ENCODE measurements at places on chromosomes 5 and 9.

DNA sequence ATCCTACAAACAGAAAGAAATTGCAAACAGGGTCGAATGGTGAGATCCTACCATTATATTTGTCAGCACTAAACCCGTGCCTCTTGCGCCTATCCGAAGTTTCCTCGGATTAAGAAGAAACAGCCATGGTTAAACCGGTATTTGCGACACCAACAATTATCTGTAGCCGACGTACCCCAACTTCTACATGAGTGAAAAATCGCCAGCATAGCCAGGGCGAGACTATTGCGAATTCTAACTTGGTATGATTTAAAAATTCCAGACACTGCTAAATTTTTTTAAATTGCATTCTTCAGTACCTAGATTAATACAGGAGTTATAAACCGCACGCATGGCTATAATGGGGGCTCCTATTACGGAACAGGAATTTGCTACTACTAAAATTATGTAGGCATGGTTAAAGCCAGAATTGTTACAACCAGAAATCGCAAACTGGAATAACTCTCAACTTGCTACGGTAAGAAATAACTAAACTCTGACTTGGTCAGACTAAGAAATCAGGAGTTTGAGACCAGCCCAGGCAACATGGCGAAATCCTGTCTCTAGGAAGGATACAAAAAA lies 25.3 kb upstream of the ANXA2R start:
- no peak for DNase-seq

- no peak for DNase-seq
Measured at GRCh38 chr5:150057996-150058395, 28.4 kb downstream of the CSF1R start.

DNA sequence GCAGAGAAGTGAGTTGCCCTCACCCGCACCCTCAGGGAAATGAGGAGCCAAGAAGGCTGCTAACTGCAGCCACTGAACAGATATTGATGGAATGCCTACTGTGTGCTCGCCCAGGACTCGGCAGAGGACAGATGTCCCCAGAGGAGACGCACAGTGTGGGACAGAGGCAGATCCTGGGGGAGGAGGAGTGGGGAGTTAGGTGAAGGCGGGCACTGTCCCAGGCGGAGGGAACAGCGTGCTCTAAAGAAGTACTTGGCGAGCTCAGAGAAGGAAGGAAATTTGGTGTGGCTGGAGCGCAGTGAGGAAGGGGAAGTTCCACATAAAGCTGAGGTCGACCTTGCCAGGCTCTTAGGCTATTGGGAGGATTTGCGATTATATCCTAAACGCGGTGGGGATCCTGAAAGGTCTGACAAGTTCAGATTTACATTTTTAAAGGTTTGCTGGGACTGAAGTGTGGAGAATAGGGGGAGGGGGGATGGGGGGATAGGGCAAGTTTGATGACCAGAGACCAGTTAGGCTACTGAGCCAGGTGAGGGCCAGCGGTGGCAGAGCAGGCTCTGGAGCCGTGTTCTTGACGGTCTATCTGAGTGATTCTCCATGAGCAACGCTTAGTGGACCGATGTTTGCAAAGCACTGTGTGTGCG lies 23.6 kb upstream of the CERCAM start:
- no peak for DNase-seq

DNA sequence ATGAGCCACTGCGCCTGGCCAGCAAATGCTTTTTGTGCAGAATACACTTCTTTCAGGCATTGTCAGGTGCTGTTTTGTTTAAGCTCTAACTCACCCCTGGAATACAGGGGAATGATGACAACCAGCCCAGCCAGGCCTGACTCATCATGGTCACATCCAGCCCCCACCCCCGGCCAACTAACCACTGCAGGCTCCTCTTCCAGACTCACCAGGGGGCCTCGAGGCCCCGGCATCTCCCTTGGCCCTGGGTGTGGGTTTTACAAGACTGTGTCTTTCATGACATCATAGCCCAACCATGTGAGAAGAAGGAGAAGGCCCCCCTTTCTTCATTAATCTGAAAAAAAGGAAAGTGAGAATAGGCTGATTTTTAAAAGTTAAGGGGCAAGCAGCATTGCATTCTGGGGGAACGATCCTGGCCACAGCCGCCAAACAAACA lies 35.5 kb downstream of the OLFML2A start:
- DNase-seq, result peak; percentile 72

DNA sequence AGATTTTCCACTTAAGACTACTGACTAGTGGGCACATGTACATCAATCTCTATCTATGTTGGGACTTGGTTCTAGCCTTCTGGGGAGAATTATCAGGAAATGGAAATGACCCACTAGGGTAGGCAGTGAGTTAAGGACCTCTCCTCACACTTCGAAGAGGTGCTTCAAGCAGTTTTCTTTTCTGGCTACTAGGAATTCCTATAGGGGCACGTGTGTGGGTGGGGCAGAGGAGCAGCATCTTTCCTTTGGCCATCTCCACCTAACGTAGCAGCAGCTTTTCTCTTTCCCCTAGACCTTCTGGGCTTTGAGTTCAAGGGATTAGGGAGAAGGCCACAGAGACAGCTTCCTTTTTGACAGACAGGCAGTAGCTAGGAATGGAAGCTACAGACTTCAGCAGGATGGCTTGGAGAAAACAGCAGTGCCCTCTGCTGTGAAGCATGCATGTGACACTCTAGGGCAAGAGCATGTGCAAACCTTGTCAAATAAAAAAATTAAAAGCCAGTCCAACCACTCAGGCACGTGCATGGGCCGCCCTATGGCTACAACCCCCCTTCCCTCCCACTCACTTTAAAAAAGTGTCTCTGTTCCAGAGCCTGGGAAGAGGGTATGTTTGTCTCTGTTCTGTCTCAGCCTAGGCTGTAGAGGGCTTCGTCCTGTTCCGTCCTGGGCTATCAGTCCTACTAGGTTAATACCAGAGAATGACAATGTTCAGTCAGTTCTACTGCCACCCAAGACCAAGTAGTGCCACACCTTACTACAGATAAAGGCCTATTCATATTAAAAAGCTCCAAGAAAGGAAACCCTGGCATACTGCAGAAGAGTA lies 8.7 kb upstream of the GFRA3 start:
- DNase-seq, result peak; percentile 19

DNA sequence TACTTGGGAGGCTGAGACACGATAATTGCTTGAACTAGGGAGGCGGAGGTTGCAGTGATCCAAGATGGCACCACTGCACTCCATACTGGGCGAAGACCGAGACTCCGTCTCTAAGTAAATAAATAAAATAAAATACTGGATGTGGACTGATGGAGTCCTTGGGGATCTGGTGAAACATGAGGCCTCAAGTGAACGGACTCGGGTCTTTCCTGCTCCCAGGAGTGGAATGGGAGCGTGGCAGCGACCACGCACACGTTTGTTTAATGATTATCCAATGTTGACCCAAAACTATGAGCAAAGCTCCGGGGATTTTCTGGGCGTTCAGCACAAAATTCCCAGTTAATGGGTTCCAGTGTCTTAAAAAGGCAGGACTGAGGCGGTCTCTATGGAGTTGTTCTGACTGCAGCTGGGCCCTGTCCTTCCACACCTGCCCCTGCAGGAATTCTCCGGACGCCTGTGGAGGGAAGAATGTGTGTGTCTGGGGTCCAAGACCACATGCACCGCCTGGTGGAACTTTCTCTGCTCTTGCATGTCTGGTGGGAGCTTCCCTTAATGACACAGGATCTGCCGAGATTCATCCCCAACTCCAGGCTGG lies 26.6 kb downstream of the NEK6 start:
- no peak for DNase-seq

DNA sequence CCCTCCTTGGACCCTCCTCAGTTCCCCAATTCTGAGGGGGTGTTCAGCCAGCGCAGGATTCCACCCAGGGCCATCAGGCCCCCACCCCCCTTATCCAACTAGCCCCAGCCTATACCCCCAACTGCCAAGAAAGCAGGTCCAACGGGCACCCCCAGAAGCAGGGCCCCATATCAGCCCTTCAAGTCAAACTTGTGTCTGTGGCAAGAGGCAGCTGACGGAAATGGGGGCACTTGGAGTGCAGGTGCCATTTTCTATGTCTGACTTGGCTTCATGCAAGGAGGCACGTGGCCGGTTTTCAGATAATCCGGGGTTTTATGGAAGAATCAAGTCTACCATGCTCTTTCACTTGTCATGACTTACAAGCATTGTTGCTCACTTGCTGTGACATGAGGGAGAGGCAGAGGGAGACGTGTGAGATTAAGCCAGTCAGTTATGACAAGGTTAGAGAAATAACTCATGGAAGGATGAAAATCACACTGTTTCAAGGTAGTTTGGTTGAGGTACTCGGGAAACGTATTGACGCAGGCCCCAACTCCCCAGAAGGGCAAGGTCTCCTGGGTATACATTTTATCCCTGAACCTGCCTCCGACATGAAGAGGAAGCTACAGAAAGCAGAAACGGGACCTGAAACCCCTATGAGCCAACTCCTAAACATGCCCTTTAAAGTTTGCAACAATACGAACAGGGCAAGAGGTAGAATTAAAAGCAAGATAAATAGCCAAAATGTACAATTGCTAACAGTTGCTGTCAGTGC lies 26.5 kb upstream of the CLPTM1L start:
- DNase-seq, result no peak

- no peak for DNase-seq
Measured at GRCh38 chr5:150195736-150196485, 6.0 kb downstream of the SLC6A7 start.

DNA sequence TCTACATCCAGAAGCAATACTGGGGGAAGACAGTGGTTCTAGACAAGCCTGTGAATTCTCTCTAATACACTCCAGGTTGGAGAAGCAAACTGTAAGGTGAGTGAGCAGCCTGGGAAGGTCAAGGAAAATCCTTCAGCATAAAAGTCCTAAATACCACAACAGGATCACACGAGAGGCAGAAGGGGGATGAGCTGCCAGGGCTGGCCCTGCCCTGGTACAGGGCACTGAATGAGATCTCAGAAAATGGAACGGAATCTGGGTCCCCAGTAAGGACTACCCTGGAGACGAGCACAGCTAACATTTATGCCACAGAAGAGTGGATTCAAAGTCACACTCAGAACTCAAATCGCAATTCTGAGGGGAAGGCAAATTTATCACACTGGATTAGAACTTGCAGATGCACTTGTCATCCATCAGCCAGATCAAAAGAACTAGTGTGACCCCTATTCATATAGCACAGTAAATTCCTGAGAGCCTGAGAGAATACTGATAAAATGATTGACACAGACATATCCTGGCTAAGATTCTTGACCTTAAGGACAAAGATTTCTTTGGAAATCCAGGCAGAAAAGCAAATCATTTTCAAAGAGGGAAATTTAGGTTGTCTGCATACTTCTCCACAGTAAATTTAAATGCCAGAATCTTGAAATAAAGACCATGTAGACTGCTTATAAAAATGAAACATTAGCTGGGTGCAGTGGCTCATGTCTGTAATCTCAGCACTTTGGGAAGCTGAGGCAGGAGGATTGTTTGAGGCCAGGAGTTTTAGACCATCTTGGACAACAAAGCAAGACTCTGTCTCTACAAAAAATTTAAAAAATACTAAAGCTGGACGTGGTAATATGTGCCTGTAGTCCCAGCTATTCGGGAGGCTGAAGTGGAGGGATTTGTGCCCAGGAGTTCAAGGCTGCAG lies 25.6 kb downstream of the FYB1 start:
- no peak for DNase-seq

DNA sequence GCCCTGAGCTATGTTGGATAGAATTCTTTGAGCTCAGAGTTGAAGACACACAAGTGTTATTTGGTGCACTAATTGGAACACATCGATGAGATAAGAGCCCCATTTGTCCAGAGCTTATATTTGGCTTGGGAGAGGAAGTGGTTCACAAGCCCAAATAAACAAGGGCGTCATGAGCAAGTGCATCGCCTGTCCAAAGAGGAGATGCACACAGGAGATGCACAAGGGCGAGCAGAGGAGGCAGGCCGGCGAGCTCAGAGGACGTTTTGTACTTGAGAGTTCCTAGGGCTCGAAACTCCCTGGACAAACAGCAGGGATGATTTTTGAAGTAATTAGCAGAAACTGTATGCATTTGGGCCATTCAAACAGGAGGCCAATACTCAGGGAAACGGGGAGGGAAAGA lies 212.8 kb upstream of the IRX1 start:
- no peak for DNase-seq

GRCh38 chr9:105449081-105449480 lies 1.2 kb downstream of the FSD1L start:
- DNase-seq, result no peak

GRCh38 chr5:95059636-95060035 lies 225.3 kb downstream of the MCTP1 start:
- DNase-seq, result no peak

DNA sequence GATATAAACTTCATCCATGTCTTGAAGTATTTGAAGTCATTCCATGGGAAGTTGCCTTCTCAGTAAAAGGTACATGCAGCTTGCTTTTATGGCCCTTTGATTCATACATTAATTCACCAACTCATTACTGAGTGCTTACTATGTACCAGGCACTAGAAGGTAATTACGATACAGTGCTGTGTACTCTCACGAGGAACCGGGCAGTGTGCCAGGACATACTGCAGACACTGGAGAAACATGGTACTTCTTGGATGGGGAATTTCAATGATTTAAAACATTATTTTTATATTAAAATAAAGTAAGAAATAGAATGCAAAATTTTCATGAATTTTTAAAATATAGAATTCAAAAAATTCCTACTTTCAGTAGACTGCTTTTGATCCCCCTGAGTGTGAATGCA lies 71.4 kb upstream of the WDR41 start:
- no peak for DNase-seq

DNA sequence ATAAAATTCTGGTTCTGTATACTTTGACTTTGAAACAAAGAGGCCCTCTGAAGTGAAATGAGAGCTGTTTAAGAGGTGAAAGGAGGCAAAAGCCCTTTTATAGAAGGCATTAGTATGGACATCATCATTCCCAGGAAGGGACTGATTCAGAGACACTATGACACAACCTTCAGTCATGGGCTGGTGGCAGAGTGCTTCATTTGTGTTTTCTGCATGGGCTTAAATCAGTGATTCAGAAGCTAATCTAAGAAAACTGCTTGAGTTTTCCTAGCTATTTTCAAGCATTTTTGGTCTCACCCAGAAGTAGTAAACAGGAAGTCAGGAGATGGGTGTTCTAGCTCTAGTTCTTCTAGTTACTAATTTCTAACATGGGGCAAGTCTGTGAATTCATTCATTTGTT lies 288.9 kb downstream of the TRPM3 start:
- no peak for DNase-seq
